ENCODE measurements at places on chromosomes 16 and 17.
A peak's percentile ranks its signal among the peaks of the same experiment; 100 is the strongest.

DNA sequence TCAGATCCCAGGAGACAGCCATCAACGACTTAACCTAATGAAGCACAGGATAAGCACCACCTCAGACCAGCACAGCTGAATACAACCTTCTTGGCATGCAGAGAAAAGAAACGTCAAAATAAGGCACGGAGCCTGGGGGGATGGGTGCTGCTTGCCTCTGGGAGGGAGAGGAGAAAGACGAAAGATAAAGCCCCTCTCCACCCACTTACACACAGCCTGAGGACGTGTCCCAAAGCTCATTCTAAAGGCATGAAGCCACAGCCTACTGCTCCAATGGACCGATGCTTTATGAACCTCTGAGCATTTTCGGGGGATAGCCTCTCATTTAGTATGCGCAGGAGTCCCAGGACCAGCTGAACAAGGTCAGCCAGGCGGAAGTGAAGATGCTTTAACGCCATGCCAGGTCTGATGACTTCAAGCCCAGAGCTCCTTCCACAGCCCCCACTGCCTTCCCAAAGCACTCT is 31.1 kb downstream of the ST3GAL2 start:
- peaks cover 39% of the 10 kb centered on the region for H3K4me1 ChIP-seq
- no peak overlapping the region for H3K4me3 ChIP-seq
- peaks cover 1% of the 10 kb centered on the region for H3K27me3 ChIP-seq

DNA sequence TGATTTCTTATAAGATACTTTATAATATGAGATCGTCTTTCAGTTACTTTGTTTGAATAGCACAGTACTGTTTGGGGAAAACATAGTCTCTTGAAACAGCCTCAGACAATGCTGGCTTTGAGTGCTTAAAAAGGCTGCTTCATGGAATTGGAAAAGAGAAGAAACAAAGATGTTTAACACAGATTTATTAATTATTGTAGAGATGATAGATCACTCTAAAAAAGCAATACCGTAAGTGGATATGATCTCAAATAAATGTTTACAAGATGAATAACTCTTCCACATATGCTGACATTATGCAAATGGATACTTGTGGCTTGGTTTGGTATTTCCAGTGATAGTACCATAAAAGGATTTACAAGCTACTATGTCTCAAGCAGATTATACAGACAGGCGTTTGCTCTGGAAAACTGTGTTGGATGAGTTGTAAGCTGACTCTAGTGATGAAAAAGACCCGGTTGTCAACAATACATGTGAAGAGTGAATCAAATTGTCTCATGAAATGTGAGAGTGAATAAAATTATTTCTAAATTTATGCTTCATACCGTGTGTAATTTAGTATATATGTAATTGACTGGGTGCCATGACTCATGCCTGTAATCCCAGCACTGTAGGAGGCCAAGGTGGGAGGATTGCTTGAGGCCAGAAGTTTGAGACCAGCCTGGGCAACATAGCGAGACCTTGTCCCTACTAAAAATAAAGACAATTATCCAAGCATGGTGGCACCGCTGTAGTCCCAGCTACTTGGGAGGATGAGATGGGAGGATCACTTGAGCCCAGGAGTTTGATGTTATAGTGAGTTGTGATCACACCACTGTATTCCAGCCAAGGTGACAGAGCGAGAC is 105.4 kb downstream of the FTO start:
- no peak for DNase-seq
- no peak overlapping the region for H3K27ac ChIP-seq

GRCh38 chr17:6648181-6648580 is 3.2 kb downstream of the MED31 start:
- peak overlapping the region; percentile 37 for H3K27ac ChIP-seq
- no peak overlapping the region for H3K4me3 ChIP-seq
- no peak for DNase-seq
- no peaks in the 10 kb centered on the region for H3K27me3 ChIP-seq
- peaks cover 67% of the 10 kb centered on the region for H3K4me1 ChIP-seq

DNA sequence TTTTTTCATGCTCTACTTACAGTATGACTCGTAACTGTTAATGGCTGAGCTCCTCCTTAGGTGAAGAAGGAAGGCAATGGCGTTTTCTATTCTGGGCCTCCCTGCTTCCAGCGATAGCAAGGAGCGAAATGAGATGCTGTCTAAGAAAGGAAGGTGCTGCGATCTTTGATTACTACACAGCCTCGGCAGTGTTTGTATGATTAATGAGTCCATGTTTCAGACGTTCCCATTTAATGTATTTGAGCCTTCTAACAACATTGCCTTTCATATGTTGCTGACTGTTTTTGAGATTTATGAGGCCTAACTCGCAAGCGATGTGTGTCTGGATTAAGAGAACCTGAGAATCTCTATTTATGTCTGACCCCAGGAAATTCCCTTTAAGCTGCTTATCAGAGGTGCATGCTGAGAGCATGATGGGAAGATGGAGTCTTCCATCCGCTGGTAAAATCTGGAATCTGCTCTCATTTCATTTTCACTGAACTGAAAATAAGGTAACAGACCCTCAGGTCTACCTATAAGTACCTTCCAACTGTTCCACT is 403.4 kb downstream of the WWOX start:
- H3K27me3 ChIP-seq, result no peaks in the 10 kb centered on the region
- no peaks in the 10 kb centered on the region for H3K36me3 ChIP-seq
- no peaks in the 10 kb centered on the region for H3K4me1 ChIP-seq
- H3K4me3 ChIP-seq, result no peak overlapping the region
- H3K27ac ChIP-seq, result no peak overlapping the region

GRCh38 chr16:75197522-75198134 is 9.3 kb downstream of the CTRB2 start:
- H3K4me1 ChIP-seq, result peaks cover 7% of the 10 kb centered on the region
- no peak overlapping the region for H3K27ac ChIP-seq
- no peak overlapping the region for H3K4me3 ChIP-seq
- no peaks in the 10 kb centered on the region for H3K36me3 ChIP-seq
- peaks cover 18% of the 10 kb centered on the region for H3K27me3 ChIP-seq
